Fibroblast of the aortic adventitia (primary cell): ENCODE measurements at places on chromosomes 6 and 20. TPM values are rescaled to one million over a fixed set of nuclear protein-coding genes. Genes with fewer than 3 reads are reported as not detected.

IL17A gene
- total RNA-seq = not detected in 2 replicates

TSPO2 gene
- total RNA-seq = not detected in 2 replicates

WFDC10B gene
- total RNA-seq = not detected in 2 replicates

PLN gene
- 0.27 and 0.98 TPM in 2 replicates for total RNA-seq

TSBP1 gene
- not detected in 2 replicates for total RNA-seq

DLL1 gene
- total RNA-seq = 0.09 and 4.9 TPM in 2 replicates

DNA sequence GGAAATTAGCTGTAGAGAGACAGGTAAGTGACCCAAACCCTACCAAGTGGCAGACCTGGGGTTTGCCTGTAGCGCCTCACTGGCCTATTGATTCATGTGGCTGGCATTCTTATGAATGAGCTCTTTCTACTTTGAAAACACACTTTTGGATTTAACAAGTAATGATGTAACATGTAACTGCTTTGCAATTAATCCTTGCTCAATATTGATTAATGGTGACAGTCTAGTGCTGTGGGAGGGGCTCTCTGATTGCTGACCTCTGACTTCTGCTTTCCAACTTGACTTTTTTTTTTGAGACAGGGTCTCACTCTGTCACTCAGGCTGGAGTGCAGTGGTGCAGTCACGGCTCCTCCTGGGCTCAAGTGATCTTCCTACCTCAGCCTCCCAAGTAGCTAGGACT lies 82.7 kb downstream of the TIAM2 start:
- peak; percentile 27 for DNase-seq

GRCh38 chr6:121694389-121694788 lies 258.9 kb downstream of the GJA1 start:
- no peak for DNase-seq

DNA sequence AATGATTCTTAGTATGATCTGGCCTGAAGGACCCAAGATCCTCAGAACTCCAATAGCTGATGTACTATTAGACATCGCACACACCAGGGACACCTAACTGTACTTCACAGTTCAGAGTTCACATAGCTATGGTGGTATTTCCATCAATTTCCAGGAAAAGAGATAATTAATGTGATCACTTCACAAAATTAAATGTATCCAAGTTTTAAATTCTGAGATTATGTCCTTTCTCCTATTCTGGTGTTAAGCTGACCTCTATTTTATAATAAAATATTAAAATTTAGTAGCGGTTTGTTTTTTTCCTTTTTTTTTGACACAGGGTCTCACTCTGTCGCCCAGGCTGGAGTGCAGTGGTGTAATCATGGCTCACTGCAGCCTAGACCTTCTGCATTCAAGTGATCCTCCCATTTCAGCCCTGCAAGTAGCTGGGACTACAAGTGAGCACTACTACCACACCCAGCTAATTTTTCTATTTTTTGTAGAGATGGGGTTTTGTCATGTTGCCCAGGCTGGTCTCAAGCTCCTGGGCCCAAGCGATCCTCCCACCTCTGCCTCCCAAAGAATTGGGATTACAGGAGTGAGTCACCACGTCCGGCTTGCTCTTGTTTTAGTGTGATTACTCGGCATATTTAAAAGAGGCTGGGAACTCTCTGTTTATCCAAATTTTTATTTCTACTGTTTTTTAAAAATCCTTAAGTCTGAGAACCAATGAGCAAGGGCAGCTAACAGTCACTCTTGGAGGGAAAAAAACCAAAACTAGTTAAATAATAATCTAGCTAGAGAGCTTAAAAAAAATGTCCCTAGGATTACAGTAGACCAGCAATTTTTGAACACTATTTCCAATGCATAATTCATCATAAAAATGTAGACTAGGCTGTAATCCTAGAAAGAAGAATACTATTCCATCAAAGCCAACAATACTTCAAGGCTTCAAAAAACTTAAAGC lies 16.0 kb downstream of the KIF13A start:
- DNase-seq = peak; percentile 93

- DNase-seq = peak; percentile 50
Observed at GRCh38 chr20:23092384-23092756, 6.2 kb upstream of the CD93 start.

GRCh38 chr20:17641993-17642392 lies 40.0 kb downstream of the RRBP1 start:
- no peak for DNase-seq

DNA sequence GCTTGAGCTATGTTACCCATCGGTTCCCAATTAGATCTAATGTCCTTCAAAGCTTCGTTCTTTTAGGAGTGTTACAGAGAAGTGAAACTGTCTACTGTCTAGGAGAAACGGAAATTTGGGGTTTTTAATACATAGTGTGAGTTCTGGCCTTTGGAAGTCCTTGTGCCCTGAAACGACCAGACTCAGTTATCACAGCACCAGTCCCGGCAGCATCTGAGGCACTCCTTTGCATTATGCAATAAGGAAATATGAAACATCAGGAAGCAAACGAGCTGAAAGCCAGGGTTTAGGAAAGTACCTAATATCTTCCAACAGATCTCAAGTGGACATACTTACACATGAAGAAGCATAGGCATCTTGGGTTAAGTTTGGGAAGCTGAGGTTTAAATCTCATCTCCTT lies 61.8 kb upstream of the ADGRF1 start:
- peak; percentile 56 for DNase-seq

- peak; percentile 78 for DNase-seq
Observed at GRCh38 chr6:124870611-124871459, 91.4 kb upstream of the RNF217 start.

GRCh38 chr6:89928604-89929003 lies 34.3 kb downstream of the GJA10 start:
- DNase-seq = peak; percentile 32

- no peak for DNase-seq
Observed at GRCh38 chr6:167767715-167768107, 59.0 kb upstream of the AFDN start.

GRCh38 chr6:42354702-42355101 lies 97.0 kb downstream of the TRERF1 start:
- no peak for DNase-seq

GRCh38 chr20:24960861-24961260 lies 11.8 kb downstream of the CST7 start:
- no peak for DNase-seq

- DNase-seq = no peak
Observed at GRCh38 chr6:46022106-46022948, 6.7 kb upstream of the CLIC5 start.

- DNase-seq = peak; percentile 5
Observed at GRCh38 chr6:107741191-107741680, 82.9 kb downstream of the SCML4 start.

- DNase-seq = no peak
Observed at GRCh38 chr20:64196847-64197306, 32.6 kb downstream of the MYT1 start.

GRCh38 chr6:100257793-100258395 lies 206.8 kb downstream of the SIM1 start:
- DNase-seq = peak; percentile 57

GRCh38 chr6:73943411-73943810 lies 247.4 kb downstream of the CD109 start:
- no peak for DNase-seq

- DNase-seq = peak; percentile 91
Observed at GRCh38 chr6:130796313-130796905, 30.8 kb upstream of the SMLR1 start.

- no peak for DNase-seq
Observed at GRCh38 chr6:169145496-169145895, 108.2 kb downstream of the THBS2 start.
